ENCODE measurements at places on chromosomes 12 and 14. TPM values are rescaled to one million over a fixed set of nuclear protein-coding genes. Genes with fewer than 3 reads are reported as not detected.

The LMNTD1 gene
- total RNA-seq = not detected

The PRMT5 gene
- 61.9 TPM for total RNA-seq

The PMCH gene
- total RNA-seq = 0.61 TPM

The INF2 gene
- 31.0 TPM for total RNA-seq

The CCDC177 gene
- total RNA-seq = not detected

The HCAR2 gene
- total RNA-seq = not detected

The TMEM117 gene
- total RNA-seq = 1.9 TPM

The KIF26A gene
- 4.4 TPM for total RNA-seq

The CACNA2D4 gene
- total RNA-seq = 1.1 TPM

The ST8SIA1 gene
- total RNA-seq = not detected

The SNRNP35 gene
- 12.0 TPM for total RNA-seq

The HOXC10 gene
- not detected for total RNA-seq

The BCL2L14 gene
- not detected for total RNA-seq

The SPIC gene
- not detected for total RNA-seq

The SRGAP1 gene
- 4.0 TPM for total RNA-seq

The TEX52 gene
- not detected for total RNA-seq

The STX2 gene
- total RNA-seq = 31.8 TPM

The ASB2 gene
- total RNA-seq = not detected

The FAM234B gene
- total RNA-seq = 6.2 TPM

The AICDA gene
- not detected for total RNA-seq

The EPS8 gene
- total RNA-seq = 10.2 TPM

The TCL1B gene
- total RNA-seq = not detected

The GLT1D1 gene
- not detected for total RNA-seq
